ENCODE measurements at places on chromosomes 4 and X.

- no peak for DNase-seq
Observed at GRCh38 chrX:7706032-7706431, 136.9 kb upstream of the VCX start.

- no peak for DNase-seq
Observed at GRCh38 chr4:89294573-89295269, 12.9 kb downstream of the GPRIN3 start.

DNA sequence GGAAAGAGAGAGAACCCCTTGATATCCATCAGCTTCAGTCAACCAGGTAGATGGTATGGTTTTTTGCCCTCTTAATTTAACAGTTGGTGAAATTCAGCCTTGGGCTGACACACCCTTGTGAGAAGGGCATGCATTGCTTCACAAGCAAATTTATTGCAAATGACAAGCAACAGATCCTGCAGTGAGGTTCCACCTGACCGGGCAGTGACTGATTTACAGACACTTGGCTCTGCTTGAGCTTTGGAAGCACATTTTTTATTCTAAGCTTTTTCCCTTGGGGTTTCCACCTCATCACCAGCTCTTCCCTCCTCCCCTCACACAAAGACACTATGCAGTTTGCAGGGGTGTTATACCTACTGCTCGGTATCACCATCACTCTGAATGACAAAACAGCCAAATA is 28.3 kb upstream of the SERTM2 start:
- no peak for DNase-seq

- no peak for DNase-seq
Observed at GRCh38 chrX:28321286-28321685, 266.0 kb upstream of the IL1RAPL1 start.

GRCh38 chrX:153446950-153447580 is 1.2 kb upstream of the TREX2 start:
- no peak for DNase-seq
